ENCODE measurements at places on chromosomes 13 and 19.

DNA sequence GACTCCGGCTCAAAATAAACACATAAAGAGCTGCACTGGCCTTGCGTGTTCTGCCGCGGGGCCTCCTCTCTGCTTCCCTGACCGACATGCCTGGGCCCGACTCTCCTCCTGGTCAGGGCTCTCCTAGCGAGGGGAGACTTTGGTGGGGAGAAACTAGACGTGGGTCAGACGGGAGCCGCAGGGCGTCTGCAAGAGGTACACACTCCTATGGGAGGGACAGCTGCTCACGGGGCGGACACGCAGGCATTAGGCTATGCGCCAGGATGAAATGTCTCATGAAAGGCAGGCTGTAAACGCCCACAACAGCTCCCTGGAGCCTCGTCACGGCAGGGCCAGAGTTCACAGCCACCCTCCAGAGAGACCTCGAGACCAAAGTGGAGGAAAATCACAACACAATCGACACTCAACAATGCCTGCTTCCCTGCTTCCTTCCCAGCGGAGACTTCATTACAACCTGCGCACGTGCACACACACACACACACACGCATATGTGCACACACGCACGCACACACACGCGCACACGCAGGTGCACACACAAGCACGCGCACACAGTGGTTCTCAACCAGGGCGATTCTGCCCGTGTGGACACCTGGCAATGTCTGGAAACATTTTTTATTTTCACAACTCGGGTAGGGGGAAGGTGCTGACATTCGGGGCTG is 5.8 kb downstream of the SLC39A3 start:
- DNase-seq: no peak

DNA sequence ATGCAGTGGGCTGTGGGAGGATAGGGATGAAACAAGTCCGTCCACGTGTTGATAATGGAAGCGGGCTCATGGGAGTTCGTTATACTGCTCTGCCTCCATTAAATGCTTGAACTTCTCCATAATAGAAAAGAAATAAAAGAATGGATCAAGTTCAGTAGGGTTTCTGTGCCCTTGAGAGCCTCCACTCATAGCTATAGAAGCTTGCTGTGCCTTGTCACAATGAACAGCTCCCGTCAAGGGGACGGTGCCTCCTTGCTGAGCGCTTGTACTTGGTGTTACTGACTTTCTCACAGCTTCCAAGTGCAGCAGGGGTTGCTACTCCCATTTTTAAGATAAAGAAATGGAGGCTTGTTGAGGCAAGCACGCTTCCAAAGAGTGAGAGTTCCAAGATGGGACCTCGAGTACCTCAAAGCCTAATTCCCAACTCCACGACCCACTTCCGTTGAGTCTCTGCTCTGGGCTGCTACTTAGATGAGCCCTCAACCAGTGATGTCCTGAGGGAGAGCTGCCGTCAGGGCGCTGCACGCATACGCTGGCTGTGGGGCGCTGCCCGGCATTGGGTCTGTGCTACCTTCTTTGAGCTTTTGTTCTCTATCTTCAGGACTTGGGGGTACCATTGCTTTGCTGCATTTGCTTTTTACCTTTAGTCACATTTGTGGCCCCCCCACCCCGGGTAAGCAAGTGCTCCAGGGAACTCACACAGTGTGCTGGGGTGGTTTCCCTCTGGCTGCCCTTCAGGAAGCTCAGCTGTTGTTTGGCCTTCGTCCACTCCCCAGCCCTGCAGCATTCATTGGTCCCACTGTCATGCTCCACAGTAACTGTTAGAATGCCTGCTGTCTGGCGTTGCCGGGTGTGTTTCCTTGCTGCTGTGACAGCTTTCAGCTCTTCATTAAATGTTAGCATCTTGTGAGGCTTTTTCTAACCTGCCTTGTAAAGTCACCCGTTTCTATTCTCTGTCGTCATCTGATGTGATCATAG is 9.5 kb downstream of the SNRNP70 start:
- no peak for DNase-seq

DNA sequence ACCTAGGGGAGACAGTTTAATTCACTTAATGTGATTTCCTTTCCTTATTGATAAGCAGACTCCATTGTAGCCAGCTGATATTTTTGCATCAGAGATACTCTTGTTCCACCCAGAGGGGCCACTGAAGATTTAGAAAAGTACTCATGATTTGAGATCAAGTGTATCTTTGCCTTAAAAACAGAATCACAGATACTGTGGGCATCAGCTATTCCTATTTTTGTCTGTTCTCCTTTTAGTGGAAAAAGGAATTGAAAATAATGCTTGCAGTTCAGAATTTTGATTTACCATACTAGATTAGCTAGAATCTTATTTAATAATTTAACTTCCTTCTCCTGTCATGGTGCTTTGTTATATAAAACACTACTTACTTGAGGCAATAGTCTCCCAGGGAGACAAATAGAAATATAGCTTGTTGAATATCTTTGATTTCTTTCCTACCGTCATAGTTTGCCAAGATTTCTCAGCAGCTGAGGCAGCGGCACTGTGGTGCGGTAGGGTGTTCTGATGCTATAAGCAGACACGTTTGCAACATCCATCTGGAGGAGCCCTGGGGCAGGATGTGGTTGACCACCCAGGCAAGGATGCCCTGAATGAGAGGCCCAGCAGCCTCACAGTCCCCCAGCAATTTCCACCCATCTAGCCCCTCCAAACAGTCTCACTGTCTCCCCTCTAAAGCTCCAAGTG is 47.0 kb upstream of the RAP2A start:
- DNase-seq: no peak

GRCh38 chr19:15109768-15110417 is 2.7 kb downstream of the SYDE1 start:
- no peak for DNase-seq

- DNase-seq: no peak
Measured at GRCh38 chr13:110233181-110233950, 73.6 kb downstream of the COL4A1 start.

GRCh38 chr19:6041071-6041470 is 63.1 kb upstream of the RANBP3 start:
- DNase-seq: no peak

GRCh38 chr13:40792284-40793051 is 3.1 kb downstream of the SLC25A15 start:
- DNase-seq: no peak

- no peak for DNase-seq
Measured at GRCh38 chr13:44837250-44837649, 152.0 kb downstream of the NUFIP1 start.

DNA sequence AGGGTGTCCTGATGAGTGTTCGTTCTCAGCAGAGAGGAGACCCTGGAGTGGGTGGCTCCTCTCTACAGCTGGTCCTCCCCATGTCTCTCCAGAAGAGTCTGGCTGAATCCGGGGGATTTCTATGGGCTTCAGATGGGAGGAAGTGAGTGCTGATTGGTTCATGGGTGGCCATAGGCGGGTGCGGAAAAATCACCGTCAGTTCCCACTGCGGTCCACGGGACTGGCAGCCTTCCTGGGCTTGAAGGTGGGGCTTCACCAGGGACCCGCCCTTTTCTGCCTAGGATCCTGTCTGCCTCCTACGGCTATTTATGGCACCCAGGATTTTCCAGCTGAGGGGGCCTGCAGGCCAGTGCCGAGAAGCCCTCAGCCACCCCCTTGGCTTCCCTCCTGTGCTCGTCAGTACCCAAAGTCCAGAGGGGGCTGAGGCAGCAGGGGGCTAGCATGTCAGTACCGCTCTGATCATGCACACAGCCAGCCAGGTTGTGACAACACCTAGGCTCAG is 18.4 kb downstream of the CPB2 start:
- DNase-seq: no peak

- no peak for DNase-seq
Measured at GRCh38 chr19:47755762-47756626, 10.6 kb downstream of the NOP53 start.
